ENCODE measurements at places on chromosomes 12 and 14.

DNA sequence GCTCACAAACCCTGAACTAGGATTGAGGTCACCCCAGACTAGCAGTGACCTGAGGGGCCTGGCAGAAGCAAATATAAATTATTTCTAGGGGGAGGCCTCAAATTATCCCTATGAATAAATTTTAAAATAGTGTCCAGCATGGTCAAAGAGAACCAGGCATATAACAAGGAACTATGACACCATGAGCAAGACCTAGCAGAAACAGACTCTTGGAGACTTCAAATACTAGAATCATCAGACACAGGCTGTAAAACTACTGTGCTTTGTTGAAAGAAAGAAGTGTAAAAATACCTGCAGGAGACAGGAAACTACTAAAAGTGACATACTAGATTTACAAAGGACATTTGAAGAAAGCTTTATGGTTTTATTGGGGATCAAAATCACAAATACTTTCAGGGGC, 3.2 kb upstream of the BCL7A start:
- no peak for DNase-seq

DNA sequence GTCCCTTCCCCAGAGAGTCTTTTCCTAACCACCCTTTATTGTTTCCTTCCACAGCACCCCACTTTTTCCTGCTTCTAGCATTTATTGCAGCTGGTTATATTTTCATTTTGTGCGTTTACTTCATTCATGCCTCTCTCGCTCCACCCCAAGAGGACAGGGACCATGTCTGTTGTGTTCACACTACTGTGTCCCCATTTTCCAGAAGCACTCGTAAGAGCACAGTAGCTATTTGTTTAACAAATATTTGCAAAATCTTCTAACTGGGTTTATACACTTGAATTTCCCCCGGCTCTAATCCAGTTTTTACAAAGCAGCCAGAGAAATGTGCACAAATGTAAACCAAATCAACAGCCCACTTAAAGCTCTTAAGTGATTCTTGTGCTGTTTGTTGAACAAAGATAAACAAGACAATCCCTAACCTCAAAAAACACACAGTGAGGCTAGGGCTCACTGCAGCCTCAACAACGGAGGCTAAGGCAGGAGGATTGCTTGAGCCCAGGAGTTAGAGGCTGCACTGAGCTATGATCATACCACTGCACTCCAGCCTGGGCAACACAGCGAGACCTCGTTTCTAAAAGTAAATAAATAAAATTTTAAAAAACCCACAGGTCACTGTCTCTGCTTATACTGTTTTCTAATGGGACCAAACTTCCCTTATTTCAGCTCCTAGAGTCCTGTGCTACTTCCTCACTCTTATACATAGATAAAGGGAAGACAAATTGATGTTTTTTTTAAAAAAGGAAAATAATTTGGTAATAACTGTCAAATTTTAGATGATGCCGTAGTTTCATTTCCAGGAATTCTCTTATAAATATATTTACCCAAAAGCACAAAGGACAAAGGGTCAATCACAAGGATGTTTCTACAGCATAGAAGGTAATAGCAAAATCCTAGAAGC, 6.6 kb upstream of the ABCD4 start:
- no peak for DNase-seq

- peak; percentile 27 for DNase-seq
Measured at GRCh38 chr12:22228022-22228875, 106.3 kb downstream of the ST8SIA1 start.

- DNase-seq, result no peak
Measured at GRCh38 chr14:32189811-32190210, 12.0 kb upstream of the RNU6-7 start.

DNA sequence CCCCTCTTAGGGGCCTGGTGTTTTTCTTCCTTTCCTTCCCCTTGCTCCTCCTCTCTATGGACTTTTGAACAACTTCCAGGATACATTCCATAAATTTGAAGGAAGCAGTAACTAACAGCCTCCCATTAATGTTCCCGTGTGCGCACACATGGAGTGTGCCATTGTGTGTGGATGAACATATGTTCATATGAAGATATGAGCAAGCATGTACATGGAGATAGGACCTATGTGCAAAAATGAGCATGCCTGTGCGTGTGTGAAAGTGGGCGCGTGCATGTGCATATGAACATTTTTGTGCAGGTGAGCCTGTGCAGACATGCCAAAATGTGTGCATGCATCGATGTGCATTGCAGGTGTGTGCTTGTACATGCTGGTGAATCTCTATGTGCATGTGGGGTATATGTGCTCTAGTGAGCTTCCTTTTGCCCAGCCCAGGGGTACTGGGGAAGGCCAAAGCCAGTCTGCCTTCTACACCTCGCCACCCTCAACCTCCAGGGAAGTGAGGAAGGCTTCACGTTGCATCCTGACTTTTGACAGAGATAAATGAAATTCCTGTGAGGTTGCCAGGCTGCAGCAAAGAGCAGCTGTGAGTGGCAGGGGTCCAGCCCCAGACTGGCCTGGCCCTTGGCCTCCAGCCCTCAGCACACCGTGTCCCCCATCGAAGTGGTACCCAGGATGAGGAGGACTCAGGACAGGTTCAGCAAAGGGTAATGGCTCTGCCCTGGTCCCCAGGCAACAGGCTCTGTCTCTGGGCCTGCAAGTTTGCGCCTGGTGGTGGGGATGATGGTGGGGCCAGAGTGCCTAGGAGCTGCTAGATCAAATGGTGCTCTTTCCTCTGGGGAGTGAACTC, 21.1 kb upstream of the PGF start:
- no peak for DNase-seq

GRCh38 chr14:21940887-21941856, 267.6 kb upstream of the OR4E1 start:
- DNase-seq, result peak; percentile 56

- DNase-seq, result no peak
Measured at GRCh38 chr12:66799551-66799950, 120.7 kb upstream of the GRIP1 start.

DNA sequence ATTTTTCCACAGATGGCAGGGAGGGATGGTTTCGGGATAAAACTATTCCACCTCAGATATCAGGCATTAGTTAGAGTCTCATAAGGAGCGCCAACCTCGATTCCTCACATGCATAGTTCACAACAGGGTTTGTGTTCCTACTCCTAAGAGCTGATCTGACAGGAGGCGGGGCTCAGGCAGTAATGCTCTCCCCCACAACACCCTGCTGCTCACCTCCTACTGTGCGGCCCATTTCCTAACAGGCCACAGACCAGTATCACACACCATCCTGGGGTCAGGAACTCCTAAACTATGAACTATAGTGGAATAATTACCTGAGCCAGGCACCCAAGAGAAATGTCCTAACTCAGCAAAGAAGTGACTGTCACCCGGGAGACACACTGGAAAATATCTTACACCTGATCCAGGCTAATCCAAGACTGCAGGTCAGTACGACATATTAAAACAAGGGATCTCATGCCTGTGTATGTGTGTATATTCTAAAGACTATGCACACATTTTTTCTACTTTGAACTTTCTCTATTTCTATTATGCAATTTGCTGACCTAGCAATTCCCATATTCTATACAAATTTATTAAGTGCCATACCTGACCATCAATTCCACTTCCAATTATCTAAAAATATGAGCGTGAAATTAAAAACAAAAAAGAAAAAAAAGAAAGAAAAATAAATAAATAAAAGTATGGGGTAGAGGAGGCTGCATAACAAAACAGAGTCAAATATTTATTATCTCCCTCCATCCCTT, 4.7 kb downstream of the NAA25 start:
- no peak for DNase-seq

GRCh38 chr12:11763760-11764520, 114.5 kb downstream of the ETV6 start:
- DNase-seq, result peak; percentile 27

- DNase-seq, result no peak
Measured at GRCh38 chr12:59651229-59651920, 55.5 kb downstream of the SLC16A7 start.

DNA sequence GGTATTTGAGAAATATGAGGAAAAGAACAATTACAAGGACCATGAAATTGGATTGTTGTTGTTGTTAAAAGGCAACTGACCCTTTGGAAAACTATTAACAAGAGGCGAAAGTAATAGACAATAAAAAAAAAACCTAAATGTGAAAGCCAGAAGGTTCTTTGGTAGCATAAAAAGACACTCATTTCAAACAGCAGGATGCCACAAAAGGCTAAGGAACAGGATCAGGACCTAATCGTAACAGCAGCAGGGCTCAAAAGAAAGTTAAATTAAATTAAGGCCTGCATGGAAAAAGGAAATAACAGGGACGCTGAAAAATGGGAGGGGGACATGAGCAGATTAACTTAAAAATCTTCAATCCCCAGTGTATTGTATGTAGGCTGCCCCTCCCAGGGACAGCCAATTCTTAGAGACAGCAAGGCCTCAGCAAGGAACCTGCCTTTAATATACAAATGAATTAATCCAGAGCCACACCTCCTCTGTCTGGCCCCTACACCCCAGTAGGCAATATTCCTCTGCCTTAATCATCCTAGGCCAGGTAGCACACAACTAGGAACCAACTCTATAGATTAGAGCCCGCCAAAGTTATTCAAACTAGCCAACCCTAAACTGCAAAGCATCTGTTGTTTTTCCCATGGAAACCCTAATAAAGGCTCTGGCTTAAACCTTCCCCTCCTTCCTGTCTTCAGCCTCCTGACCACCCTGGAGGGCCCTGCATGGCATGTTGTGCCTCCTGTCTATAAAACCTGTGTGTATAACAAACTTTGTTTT, 28.4 kb upstream of the AP4S1 start:
- DNase-seq, result no peak

GRCh38 chr12:11727133-11727664, 77.7 kb downstream of the ETV6 start:
- DNase-seq, result no peak

DNA sequence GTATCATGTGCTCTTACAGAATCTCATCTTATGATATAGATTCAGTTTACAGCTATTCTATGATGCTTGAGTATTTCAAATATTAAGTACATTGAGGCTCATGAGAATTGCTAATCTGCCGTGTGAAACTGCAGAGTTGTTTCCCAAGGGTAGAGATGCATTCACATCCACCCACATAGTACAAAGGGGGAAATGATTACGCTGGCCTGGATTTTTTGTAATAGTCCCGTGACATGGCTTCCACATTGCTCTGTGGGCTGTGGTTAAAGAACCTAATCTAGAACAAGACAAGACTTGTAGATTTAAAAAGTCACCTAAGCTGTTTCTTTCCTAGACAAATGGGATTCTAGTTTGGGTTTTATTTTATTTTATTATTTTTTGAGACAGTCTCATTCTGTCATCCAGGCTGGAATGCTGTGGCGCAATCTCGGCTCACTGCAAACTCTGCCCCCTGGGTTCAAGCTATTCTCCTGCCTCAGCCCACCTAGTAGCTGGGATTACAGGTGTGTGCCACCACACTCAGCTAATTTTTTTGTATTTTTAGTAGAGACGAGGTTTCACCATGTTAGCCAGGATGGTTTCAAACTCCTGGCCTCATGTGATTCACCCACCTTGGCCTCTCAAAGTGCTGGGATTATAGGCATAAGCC, 13.0 kb upstream of the RIOX1 start:
- DNase-seq, result no peak

DNA sequence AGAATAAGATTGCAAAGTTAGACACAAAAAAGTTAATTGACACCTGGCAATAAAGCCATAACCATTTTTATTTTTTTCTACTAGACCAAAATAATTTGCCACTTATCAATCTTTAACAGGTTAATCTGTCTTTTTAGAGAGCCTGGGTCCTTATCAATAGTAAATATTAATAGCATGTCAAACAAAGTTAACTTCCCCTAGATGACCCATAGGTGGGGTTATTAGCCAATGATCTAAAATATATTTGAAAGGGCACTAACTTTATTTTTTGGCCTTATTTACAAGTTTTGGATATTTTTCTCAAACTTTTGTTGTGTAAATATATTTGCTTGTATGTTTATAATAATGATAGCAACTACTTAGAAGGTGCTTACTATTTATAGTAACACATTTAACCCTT, 3.9 kb downstream of the ANKRD33 start:
- no peak for DNase-seq

DNA sequence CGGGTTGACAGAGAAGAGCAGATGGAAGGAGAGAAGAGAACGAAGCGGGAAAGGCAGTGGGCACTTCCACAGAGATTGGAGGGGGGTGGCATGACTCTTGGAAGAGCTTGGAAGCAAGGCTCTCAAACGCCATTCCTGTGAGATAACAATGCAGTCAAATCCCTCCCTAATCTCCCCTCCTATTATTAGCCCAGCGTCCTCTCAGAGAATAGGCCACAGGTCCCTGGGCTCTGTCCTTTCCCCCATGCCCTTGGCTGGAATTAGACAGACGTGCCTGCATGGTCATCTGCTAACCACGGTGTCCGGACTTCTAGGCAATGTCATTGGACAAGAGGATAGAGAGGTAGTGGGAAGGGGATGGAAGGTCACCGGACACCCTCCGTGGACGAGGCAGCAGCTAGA, 8.0 kb upstream of the MYH7 start:
- peak; percentile 92 for DNase-seq

DNA sequence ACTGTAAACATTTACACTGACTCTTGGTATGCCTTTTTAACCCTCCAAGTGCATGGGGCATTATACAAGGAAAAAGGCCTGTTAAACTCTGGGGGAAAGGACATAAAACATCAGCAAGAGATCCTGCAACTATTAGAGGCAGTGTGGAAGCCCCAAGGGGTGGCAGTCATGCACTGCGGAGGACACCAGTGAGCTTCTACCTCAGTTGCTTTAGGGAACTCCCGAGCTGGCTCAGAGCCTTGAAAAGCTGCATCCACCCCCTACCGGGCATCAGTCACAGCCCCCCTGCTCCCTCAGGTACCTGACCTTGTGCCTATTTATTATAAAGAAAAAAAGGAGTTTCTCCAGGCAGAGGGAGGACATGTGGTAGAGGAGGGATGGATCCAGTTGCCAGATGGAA, 695.6 kb upstream of the LMO3 start:
- DNase-seq, result no peak

DNA sequence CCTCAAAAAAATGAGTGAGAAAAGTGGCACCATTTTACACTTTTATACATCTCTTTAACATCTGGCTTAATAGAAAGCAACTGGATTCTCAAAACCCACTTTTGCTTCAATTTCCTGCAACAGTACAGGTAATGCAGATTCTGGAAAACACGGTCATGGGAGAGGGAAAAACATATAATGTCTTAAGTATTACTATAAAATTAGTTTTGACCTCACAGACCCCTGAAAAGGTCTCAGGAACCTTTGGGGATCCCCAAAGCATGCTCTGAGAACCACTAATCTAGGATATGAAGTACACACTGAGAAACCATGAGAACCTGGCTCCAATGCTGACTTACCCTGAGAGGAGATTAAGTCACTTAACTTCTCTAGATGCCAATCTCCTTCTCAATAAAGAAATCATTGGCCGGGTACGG, 64.7 kb downstream of the PPP2R5E start:
- no peak for DNase-seq

GRCh38 chr12:7991535-7991934, 41.0 kb upstream of the FOXJ2 start:
- peak; percentile 12 for DNase-seq
